ENCODE measurements at places on chromosomes 2 and 18.

GRCh38 chr2:121960251-121960650 is 204.8 kb downstream of the TSN start:
- DNase-seq, result no peak

GRCh38 chr18:61842146-61842545 is 50.7 kb downstream of the RNF152 start:
- no peak for DNase-seq

DNA sequence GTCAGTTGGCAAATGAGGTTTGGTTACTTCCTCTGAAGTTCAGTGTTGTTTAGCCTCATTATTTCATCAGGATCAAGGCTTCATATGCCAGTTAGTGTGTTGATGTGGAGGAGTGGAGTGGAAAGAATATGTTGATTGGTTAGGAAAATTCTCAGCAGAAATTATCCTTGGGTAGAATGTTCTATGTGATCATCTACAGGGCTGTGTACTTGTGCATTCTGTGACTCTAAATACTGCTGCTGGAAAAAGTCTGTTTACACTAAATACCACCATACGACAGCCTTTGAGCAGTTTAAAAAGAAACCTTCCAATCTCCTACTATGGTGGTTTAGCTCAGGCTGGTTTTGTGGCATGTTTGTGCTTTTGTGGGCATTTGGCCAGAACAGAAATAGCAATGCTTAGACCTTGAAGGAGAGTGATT is 25.8 kb downstream of the CAB39 start:
- no peak for DNase-seq

- no peak for DNase-seq
These were observed 535.2 kb downstream of the GALR1 start for GRCh38 chr18:77784759-77785379.

- no peak for DNase-seq
These were observed 107.3 kb downstream of the SH3BP4 start for GRCh38 chr2:235059161-235059560.

GRCh38 chr2:123917241-123917640 is 107.8 kb upstream of the CNTNAP5 start:
- DNase-seq, result no peak

DNA sequence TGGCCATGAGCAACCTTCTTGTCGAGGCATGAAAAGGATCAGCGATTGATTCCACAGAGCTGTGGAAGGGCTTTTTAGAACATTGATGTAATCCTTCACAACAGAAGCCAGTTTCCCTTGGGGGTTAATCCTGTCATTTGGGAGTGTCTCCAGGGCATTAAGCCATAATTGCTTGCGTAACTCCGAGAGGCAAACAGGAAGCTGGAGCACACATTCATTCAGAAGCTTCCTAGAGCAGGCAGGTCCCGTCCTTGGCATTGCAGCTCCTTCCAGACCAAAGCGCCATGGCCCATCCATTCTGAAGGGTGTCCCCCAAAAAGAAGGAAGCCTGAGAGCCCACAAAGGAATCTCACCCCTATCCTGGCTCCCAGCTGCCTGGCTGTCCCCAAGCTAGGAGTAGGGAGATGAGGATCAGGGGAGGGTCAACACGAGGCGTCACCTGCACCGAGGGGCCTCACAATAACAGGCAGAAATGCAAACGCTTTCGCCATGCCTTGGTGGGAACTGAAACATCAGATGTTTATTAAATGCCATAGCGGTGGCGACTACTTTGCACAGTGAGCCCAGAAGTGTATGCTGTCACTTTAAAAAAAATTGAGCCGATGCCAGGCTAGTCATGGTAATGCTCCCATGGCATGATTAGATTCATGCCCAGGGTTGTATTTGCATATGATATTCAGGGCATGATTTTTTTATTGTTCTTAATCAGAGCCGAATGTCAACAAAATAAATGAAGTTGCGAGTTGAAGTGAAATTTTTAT is 339.4 kb downstream of the BCL11A start:
- DNase-seq, result no peak

DNA sequence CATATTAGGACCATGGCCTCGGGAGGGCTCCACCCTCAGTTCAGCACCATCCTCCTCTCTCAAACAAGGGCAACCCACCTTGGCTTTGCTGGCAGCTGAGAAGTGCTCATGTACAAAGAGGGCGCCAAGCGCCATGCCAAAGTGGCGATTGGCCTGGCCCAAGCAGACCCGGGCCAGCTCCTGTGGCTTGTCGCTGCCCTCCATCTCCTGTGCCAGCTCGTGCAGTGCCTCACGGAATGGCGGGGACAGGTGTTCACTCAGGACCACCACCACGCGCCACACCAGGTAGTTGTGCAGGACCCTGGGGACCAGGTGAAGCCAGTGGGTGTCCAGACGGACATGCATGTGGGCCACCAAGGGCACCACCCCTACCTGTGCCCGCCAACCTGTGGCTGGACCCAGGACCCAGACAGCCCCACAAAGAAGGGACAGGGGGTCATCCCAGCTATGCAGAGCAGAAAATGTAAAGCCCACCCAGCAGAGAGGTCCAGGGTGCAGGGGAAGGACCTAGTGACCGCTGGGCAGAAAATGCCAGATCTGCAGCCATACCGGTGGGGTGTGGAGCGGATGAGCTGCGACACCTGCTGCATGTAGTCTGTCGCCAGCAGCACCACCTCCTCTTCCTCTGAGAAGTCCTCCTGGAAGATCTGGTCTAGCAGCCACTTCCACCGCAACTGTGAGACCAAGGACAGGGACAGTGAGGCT is 3.6 kb downstream of the ECEL1 start:
- DNase-seq, result no peak

GRCh38 chr18:4536447-4536846 is 81.3 kb upstream of the DLGAP1 start:
- DNase-seq, result no peak

- DNase-seq, result no peak
These were observed 280.5 kb upstream of the PIK3C3 start for GRCh38 chr18:41674506-41674905.

GRCh38 chr2:145861940-145862339 is 1342.0 kb upstream of the ZEB2 start:
- no peak for DNase-seq

DNA sequence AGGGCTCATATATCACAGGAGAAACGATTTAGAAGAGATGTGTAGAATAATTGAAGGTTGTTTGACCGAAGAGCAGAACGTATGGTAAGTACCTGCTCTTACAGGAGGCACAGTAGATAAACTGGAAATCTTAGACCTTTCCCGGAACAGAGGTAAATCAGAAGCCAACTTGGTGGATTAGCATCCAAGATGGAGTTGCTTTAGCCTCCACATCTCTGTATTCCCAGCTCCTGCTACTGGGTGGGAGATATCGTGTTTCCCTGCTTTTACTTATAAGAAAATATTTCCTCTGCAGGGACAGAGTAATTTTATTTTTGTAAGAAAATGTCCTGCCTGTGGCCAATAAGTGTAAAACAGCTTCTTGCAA is 164.5 kb downstream of the SLC39A10 start:
- no peak for DNase-seq

DNA sequence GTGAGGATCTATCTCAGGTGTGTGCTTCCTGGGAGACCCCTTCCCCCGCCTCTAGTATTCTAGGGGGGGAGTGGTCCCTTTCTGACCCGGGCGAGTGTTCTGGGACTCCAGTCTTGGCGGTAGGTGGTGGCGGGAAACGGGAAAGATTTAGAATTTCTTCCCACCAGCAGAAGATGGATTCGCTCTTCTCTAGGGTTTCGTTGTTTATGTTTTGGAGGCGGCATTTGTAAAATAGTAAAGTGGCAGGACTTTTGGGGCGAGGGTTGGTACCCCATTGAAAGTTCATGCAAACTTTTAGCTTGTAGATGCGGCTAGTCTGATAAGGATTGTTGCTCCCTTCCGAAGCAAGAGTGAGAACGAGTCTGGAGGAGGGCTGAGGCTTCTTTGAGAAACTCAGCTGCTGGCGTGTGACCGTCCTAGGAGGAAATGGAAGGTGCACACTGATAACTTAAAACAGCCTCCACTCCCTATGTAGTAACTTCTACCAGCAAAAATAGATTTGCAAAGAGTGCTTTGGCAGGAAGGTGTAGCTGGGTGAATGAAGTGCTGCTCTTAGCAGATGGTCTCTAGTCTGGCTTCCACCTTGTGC is 412 bp downstream of the GPD2 start:
- peak; percentile 1 for DNase-seq

DNA sequence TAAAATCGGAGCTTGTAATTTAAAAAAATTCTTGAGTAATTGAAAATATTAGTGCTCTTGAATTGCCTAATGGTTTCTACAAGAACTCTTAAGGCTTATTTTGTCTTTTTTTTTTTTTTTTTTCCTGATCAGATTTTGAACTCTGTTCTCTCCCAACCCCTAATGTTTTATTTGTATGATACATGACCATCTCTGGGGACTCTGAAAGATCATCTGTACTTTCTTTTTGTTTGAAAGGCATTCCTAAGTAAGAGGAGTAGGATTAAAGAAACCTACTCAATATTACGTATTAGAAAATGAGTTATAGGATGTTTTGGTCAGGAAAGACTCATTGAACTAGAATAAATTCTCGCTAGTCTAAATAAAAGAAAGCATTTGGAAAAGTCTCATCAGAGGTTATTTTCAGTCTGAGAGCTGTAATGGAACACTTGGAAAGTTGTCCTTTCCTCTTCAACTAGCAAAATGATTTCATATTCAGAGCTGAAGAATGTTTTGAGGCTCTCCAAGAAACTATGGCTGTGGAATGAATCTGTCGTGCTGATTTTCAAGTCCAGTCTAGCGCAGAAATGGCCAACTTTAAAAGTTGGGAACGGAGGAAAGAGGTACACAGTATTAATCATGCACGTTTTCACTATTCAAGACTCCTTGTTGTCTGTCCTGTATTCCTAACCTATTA is 182.7 kb downstream of the PRPF40A start:
- DNase-seq, result no peak

DNA sequence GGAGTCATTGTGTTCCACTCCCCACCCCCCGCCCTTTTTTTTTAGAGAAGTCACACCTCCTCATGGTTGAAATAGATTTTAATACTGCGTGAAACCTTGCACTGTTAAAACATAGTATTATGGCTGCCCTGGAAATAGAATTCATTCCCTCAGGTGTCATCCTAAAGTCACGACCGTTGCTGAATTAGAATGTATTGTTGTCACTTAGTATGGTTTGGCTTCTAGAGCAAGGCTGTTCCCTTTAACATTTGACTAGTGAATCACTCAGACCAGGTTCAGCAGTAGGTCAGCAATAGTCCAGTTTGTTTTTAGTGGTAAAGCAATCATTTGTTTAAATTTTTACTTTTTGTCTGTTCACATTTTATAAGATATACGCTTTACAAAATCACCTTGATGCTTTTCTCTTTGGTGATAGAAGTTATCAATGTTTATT is 1.2 kb downstream of the BABAM2 start:
- no peak for DNase-seq

- DNase-seq, result no peak
These were observed 52.6 kb upstream of the PEX13 start for GRCh38 chr2:60964651-60965498.

DNA sequence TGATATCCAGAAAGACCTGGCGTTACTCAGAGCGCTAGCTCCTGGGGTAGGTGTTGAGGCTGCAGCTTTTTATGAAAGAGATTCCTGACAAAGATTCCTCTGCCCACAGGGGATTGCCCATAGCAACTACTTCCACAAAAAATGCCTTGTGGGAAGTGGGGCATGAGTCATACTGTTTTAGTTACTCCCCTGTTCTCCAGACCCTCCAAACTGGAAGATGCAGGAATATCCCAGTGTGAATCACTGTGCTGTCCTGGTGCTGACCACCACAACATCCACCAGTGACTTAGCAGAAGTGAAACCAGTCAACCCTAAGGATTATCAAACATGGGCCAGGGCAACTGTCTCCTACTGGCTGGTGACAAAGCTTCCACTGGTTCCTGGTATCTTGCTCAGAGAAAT is 61.8 kb downstream of the CDH2 start:
- no peak for DNase-seq

GRCh38 chr2:190068764-190069163 is 6.2 kb upstream of the MSTN start:
- DNase-seq, result no peak

GRCh38 chr2:219664944-219665343 is 37.5 kb downstream of the SLC4A3 start:
- no peak for DNase-seq

- no peak for DNase-seq
These were observed 22.3 kb downstream of the CLASP1 start for GRCh38 chr2:121626777-121627524.

DNA sequence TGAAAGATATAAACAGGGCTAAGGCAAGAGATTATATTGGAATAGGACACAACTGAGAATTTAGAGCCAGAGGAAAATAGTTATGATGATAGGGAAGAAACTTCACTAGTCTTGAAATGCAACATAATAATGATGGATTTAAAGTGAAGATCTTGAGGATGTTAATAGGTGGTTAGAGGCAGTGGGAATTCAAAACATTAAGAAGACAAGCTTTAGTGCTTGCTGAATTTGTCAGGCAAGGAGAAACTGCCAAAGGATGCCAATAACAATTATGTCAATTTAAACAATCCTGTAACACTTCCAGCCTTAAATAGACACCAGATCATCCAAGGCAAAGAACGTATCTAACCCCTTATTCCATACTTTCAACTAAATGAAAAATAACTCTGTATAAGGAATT is 330.1 kb downstream of the ERBB4 start:
- no peak for DNase-seq

GRCh38 chr2:47019961-47020681 is 104.5 kb upstream of the MCFD2 start:
- no peak for DNase-seq

GRCh38 chr18:71936744-71937143 is 607.4 kb downstream of the CBLN2 start:
- DNase-seq, result no peak

- DNase-seq, result no peak
These were observed 499.8 kb upstream of the MEIS1 start for GRCh38 chr2:65934992-65935629.

- DNase-seq, result no peak
These were observed 28.0 kb downstream of the MRO start for GRCh38 chr18:50791599-50792438.

DNA sequence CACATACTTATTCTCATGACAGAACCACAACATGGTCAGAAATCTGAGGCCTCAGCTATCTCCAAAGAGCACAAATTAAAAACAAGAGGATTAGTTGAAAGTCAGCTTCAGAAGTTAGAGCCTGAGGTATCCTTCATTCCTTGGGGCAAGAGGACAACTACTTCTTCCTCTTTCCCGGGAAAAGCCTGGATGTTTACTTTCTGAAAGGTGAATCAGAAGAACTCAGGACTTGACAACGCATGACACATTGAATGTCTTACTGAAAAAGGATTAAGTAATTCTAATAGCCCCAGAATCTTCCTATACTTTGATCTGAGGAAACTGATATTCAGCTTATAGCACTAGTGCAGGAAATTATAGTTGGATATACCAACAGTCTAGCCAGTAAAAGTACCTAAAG is 573.2 kb downstream of the METTL4 start:
- no peak for DNase-seq

DNA sequence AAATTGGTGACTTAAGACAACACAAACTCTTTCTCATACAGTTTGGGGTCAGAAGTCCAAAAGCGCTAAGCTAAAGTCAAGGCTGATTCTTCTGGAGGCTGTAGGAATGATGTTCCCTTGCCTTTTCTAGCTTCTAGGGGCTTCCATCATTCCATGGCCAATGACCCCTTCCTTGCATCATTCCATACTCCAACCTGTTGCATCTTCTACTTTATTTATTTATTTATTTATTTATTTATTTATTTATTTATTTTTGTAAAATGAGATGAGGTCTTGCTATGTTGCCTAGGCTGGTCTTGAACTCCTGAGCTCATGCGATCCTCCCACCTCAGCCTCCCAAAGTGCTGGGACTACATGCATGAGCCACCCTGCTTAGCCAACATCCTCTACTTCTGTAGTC is 44.7 kb upstream of the C1D start:
- no peak for DNase-seq

GRCh38 chr2:46540496-46541331 is 61.3 kb downstream of the TMEM247 start:
- DNase-seq, result no peak
